CD4-positive, alpha-beta T cell treated with Interleukin-4 for 4 hours (primary cell): ENCODE measurements at places on chromosomes 1 and 21.

DNA sequence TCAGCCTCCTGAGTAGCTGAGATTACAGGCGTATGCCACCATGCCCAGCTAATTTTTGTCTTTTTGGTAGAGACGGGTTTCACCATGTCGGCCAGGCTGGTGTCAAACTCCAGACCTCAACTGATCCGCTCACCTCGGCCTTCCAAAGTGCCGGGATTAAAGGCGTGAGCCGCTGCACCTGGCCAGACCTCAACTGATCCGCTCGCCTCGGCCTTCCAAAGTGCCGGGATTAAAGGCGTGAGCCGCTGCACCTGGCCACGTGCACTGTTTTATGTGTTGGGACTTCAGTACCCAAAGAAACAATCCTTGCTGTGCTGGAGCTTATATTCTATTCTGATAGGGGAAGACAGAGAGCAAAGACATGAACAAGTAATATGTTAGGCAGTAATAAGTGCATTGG, 10.1 kb downstream of the TRAF5 start:
- no peak for DNase-seq

DNA sequence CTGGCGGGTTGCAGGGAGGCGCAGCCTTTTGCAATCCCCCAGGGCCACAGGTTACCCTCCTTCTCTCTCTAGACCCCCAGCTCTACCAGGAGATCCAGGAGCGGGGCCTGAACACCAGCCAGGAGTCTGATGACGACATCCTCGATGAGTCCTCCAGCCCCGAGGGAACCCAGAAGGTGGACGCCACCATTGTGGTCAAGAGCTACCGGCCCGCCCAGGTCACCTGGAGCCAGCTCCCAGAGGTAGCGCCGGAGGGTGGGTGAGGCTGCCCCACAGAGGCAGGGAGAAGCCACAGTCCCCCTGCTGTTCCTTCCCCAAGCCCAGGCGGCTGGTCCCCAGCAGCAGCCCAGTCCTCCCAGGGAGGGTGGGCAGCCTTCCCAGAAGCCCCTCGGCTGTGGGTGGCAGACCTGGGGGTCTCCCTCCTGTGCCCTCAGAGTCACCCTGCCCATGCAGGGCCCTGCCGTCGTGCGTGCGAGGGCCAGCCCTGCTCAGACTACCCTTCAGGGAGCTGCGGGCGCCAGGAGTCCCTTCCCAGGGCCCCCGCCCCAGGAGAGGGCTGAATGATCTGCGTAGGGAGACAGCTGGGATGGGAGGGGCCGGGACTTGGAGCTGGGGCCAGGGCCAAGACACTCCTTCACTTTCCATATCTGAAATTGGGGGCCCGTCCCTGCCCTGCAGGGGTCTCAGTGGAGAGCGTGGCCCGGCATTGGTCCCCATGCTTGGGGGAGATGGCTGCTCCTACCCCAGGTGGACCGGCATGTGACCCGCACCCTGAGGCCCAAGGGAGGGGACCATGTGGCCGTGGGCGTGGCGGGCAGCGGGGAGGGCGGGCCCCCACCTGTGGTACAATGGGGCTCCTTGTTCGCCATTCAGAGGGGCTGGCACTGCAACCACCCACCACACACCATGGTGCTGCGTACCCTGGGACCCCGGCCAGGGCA, 12.9 kb downstream of the ARHGEF16 start:
- DNase-seq = no peak

DNA sequence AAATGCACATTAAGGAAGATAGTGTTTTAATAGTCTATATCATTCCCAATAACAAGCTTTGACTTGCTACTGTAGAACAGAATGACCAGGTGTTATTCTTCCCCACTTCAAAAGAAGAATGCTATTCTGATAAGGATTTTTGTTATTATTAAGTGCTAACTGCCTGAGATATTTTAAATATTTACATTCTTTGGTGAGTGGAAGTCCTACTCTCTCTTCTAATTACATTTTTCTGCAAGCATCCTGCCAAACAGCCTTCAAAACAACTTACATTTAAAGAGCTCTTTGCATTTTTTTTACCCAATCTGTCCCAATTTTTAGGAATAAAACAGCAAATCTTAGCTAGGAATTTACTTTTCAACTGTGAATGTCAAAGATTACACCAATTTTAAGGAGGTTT, 23.5 kb upstream of the SYDE2 start:
- DNase-seq = no peak

DNA sequence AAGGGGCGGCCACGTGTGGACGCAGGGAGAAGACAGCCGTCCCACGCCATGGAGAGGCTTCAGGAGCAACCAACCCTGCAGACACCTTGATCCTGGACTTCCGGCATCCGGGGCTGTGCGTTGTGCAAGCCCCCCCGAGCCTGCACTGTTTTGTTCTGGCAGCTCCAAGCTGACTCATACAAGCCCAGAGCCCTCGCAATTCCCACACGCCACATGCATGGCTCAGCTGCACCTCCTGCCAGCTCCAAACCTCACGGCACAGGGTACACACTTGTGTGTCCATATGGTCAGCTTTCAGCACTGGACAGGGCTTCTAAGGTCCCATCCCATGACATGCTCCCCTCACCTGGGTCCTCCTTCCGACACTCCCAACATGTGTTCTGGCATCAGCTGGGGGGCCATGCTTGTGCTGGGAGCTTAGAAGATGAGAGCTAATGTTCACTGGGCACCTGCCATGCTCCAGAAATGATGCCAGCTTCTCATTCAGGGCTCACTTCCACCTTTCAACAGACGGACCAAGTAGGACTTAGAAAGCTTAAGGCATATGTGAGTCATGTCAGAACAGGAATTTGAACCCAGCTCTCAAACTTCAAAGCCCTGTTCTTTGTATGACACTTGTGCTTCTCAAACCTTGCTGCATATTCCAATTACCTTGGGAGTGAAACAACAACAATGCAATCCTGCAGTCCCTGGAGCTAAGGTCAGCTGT, 137.3 kb downstream of the PGBD5 start:
- no peak for DNase-seq

DNA sequence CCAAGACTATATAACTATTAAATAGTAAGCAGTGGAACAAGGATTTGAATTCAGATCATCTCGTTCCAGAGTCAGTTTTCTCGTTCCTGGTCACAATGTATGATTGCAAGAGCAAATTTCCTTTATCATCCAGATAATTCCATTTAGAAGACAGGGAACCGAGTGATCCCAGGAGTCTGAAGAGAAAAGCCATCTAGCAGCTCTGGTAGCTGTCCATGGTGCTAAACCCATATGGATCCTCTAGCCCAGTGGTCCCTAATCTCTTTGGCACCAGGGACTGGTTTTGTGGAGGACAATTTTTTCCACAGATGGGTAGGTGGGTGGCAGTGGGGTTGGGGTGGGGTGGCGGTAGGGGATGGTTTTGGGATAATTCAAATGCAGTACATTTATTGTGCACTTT, 229.4 kb downstream of the PTPRU start:
- DNase-seq = no peak

- DNase-seq = no peak
Observed at GRCh38 chr1:53777272-53777671, 38.3 kb upstream of the GLIS1 start.

- no peak for DNase-seq
Observed at GRCh38 chr1:244236101-244236500, 185.0 kb downstream of the ZBTB18 start.

DNA sequence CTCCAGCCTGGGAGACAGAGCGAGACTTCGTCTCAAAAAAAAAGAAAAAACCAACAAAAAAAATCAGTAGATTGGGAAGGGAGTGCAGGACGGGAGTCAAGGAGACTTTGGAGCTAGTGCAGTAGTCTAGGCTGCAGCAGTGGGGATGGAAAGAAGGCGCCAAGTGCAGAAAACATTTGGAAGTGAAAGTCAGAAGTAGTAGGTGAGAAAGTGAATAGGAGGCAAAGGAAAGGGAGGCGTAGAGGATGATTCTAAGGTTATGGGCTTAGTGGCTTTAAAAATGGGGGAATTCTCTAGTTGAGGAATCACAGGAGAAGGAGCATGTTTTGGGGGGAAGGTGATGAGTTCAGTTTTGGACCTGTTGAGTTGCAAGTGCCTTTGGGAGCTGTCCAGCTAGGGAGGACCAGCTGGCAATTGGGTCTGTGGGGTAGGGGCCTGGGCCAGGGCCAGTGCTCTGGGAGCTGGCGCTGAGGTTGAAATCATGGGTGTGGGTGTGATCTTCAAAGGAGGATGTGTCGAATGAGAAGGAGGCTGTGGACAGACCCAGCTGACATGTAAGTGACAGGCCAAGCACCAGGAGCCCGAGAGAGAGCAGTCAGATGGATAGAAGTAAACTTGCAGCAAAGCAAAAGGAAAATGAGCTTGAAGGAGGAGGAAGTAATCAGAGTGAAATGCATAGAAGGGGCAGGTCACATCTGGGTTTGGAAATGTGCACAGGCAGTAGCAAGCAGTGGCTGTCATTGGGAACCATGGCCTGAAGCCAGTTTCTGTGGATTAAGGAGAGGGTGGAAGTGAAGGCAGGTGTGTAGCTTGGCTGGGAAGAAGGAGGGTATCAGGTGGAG, 15.8 kb downstream of the TMCC2 start:
- DNase-seq = no peak

DNA sequence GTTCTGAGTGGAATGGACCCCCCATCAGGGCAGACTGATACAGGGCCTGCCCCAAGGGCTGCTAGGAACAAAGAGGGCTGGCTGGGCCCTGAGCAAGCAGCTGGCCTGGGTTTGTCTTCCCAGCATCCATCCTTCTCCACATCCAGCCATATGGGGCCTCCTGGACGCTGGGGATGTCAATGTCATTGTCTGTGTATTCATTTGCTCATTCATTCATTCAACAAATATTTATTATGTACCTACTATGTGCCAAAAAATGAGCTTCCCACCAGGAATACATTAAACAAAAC, 15.6 kb upstream of the ECE1 start:
- no peak for DNase-seq

- DNase-seq = no peak
Observed at GRCh38 chr21:18529254-18529653, 125.7 kb upstream of the TMPRSS15 start.

- peak; percentile 81 for DNase-seq
Observed at GRCh38 chr21:44930543-44930981, 9.3 kb upstream of the SLX9 start.

DNA sequence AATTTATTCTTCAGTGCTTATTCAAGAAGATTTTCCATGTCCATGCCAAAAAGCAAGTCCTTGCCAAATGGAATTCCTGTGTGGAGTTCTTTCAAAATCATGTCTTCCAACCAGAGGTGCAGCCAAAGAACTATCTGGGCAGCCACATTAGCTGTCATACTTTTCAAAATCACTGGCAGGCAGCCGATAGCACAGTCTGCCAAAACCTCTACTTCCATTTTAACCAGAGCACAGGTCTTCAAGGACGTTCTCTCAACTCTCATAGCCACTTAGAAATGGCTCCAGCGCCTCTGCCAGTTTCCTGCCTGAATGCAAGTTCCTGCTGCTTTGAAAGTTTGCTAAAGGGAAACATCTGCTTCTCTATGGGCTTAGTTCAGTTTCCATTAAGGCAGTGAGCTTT, 975.7 kb upstream of the ADGRL4 start:
- no peak for DNase-seq
